ENCODE measurements at places on chromosomes 11 and 22. TPM values are rescaled to one million over a fixed set of nuclear protein-coding genes. Genes with fewer than 3 reads are reported as not detected.

The GAL gene
- not detected for total RNA-seq

The GRK3 gene
- total RNA-seq: 3.0 TPM

The DEUP1 gene
- not detected for total RNA-seq

The PHOX2A gene
- total RNA-seq: not detected

The ATP6V1E1 gene
- total RNA-seq: 44.2 TPM

Measured in right lobe of liver (tissue), 6 donors.